Esophagus muscularis mucosa (tissue), 4 donors: ENCODE measurements at places on chromosomes 11 and 22. TPM values are rescaled to one million over a fixed set of nuclear protein-coding genes. Genes with fewer than 3 reads are reported as not detected.

DNA sequence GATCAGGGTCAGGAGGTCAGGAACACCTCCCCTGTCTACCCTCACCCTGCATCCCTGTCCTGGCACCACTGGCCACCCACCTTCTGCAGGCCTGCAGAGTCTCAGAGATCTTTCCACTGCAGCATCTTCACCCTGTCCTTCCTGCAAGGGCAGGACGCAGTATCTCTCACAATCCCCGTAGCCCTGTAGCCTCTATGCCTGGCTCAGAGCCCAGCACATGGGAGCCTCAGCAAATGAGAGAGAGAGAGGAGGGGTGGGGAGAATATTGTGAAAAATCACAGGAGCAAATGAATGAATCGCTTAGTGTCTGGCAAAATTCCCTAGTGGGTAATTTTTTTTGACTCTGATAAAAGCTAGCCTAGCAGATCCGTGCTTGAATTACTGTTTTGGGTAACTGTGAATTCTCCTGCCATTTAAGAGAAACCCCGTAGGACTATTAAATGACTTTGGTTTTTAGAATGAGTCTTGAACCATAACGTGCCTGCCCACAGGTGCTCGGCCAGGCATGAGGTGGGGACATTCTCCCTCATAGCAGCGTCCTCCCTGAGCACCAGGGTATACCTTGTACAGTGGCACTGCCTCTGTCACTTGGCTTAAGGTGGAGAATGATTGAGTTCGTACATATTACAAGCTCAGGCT, 91.5 kb downstream of the MORC2 start:
- DNase-seq, result no peak

- no peak for DNase-seq
These were observed 33.8 kb downstream of the EHF start for GRCh38 chr11:34654483-34655334.

- DNase-seq, result no peak
These were observed 45.2 kb downstream of the PLAAT5 start for GRCh38 chr11:63445720-63446119.

Gene ZDHHC13
- 4.7 TPM for total RNA-seq

DNA sequence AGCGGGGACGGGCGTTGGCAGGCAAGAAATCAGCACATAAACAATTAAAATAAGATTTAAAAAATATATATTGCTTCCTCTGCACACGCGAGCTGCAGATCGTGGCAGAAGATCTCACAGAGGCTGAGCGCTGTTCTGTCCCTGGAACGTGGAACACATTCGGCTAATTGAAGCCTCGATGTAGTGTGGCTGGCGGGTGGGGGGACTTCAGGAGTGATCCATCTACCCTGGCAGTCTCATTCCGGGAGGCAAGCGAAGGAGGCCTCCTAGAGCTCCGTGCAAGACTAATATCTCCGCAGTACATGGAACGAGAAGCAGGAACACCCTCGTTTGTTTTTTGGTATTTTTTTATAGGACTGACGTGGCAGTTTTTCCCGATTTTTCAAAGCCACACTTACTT, 402.4 kb downstream of the MN1 start:
- no peak for DNase-seq

Gene CELSR1
- 2.6 TPM for total RNA-seq

GRCh38 chr22:49202226-49202625, 625.4 kb downstream of the BRD1 start:
- DNase-seq, result no peak

Gene MMP8
- total RNA-seq, result 1.3 TPM

DNA sequence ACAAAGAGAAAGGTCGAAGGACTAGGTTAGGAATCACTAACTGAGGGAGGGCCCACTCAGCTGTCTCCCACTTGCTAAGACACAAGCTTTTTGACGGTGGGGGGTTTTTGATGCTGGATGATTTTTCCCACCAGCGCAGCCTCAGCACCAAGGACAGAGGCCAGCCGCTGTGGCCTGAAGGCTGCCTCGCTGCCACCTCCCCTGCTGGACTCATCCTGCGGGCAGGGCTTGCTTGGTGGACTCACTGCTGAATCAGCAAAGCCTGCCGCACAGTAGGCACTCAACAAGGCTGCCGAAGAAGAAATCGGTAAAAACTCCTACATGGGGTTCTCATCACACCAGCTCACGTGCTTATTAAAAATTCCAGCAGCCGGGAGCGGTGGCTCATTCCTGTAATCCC, 2.6 kb downstream of the ALG12 start:
- no peak for DNase-seq

Gene HEPN1
- total RNA-seq, result not detected

Gene BCR
- total RNA-seq, result 58.5 TPM

- DNase-seq, result no peak
These were observed 6.4 kb downstream of the UNC93B1 start for GRCh38 chr11:67997475-67997921.

Gene CRKL
- 54.6 TPM for total RNA-seq

Gene FOLH1
- 0.83 TPM for total RNA-seq

Gene MRGPRX3
- total RNA-seq, result not detected

- DNase-seq, result no peak
These were observed 43.1 kb downstream of the FAM168A start for GRCh38 chr11:73554671-73555320.
